Upper lobe of right lung (tissue), 1 donor: ENCODE measurements at places on chromosomes 6 and 20. TPM values are rescaled to one million over a fixed set of nuclear protein-coding genes. Genes with fewer than 3 reads are reported as not detected.

AGER gene
- 1,590 TPM for total RNA-seq

- H3K4me1 ChIP-seq: no peaks in the 10 kb centered on the region
- H3K4me3 ChIP-seq: no peak overlapping the region
- H3K36me3 ChIP-seq: peaks cover 15% of the 10 kb centered on the region
- no peaks in the 10 kb centered on the region for H3K27me3 ChIP-seq
Measured at GRCh38 chr20:58684291-58684690, 8.3 kb upstream of the NPEPL1 start.

DNA sequence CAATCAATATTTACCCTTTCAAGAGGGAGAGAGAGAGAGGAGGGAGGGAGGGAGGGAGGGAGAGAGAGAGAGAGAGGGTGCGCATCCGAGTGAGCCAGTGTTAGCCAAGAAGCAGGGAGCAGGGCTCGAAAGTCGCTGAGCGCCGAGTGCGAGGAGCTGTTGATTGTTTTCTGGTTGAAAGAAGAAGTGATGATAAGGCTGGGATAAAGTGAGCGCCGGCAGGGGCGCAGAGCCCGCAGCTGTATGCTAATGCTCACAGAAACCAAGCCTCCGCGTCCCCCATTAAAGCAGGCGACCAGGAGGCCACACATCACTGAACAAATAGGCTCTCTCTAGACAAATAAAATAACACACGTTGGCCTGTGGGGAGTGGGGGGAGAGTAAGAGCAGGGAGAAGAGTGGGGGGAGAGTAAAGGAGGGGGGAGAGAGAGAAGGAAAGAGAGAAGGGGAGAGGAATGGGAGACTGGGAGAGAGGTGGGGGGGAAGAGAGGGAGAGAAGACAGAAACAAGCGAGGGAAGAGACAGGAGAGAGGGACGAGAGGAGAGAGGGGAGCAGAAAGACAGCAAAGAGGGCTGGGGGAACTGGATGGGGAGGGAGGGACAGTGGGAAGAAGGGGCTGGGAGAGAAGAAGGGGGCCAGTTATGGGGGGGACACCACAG, 5.0 kb upstream of the INSM1 start:
- no peak overlapping the region for H3K4me3 ChIP-seq
- no peak for DNase-seq
- H3K36me3 ChIP-seq: no peaks in the 10 kb centered on the region
- H3K27me3 ChIP-seq: peaks cover 73% of the 10 kb centered on the region
- H3K4me1 ChIP-seq: peaks cover 24% of the 10 kb centered on the region
- no peak overlapping the region for H3K27ac ChIP-seq

GRCh38 chr6:49409951-49410542, 53.0 kb downstream of the MMUT start:
- no peaks in the 10 kb centered on the region for H3K27me3 ChIP-seq
- no peaks in the 10 kb centered on the region for H3K36me3 ChIP-seq
- no peak overlapping the region for H3K27ac ChIP-seq
- DNase-seq: peak; percentile 48

DNA sequence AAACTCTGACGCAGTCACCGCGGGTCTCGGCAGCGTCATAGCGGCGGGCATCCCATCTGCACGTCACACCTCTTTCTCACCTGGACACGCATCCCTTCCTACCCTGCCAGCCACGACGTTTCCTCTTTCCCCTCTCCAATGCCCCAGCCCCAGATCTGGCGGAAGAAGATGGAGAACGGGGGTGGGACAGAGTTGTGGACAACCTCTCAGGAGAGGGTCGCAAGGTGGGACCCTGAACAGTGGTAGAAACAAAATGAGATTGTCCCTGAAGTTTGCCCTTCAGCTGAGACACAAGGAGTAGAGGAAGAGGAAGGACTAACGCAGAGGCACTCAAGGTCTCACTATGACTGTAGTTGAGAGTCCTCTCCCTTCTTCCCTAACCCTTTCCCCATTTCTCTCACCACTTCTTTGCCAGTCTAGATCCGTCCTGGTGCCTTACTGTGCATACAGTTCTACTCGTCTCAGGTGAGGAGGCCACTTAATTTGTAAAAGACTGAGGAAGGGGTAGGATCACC, 562 bp downstream of the TRIM39 start:
- peak overlapping the region; percentile 99 for H3K4me3 ChIP-seq
- peaks cover 30% of the 10 kb centered on the region for H3K4me1 ChIP-seq
- H3K27me3 ChIP-seq: no peaks in the 10 kb centered on the region
- peaks cover 32% of the 10 kb centered on the region for H3K36me3 ChIP-seq
- H3K27ac ChIP-seq: peak overlapping the region; percentile 99

SMLR1 gene
- total RNA-seq: not detected

GRM4 gene
- 0.29 TPM for total RNA-seq

XRN2 gene
- total RNA-seq: 54.9 TPM

DNA sequence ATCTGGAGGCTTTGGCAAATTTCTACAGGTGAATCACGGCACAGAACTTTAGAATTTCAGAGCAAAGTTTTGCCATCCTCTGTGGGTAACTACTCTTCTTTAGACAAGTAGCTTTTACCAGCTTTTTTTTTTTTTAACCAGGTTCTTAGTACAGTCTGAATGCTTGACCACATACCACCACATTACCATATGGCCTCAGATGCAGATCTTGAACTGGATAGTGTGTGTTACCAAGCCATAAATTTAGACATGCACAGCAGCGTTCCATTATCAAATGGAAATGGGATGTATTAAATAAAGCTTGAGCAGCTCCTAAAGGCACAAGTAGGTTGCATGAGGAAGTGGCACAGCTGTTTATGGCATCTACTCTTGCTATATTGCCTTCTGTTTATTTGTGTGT, 38.3 kb upstream of the PRSS16 start:
- no peaks in the 10 kb centered on the region for H3K4me1 ChIP-seq
- H3K27ac ChIP-seq: no peak overlapping the region
- H3K36me3 ChIP-seq: no peaks in the 10 kb centered on the region

DNA sequence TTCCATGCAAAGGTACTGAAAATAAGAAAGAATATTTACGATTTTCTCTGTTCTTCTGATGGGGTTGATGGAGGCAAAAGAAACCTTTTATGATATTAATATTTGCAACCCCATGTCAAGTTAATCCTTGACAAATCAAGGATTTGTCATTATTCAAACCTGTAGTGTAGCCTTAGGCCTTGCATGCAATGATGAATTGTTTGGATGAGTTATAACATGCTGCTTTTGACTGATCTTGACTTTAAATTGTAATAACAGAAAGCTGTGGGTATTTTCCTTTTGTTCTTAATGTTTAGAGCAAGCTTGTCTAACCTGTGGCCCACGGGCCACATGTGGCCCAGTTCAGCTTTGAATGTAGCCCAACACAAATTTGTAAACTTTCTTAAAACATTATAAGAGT, 13.0 kb upstream of the BAG2 start:
- DNase-seq: no peak
- H3K4me1 ChIP-seq: no peaks in the 10 kb centered on the region
- H3K27ac ChIP-seq: no peak overlapping the region
- H3K4me3 ChIP-seq: no peak overlapping the region

GRCh38 chr20:53929974-53930650, 140.3 kb downstream of the BCAS1 start:
- no peak overlapping the region for H3K4me3 ChIP-seq
- peaks cover 22% of the 10 kb centered on the region for H3K4me1 ChIP-seq
- no peak overlapping the region for H3K27ac ChIP-seq
- H3K27me3 ChIP-seq: no peaks in the 10 kb centered on the region
- DNase-seq: no peak
- no peaks in the 10 kb centered on the region for H3K36me3 ChIP-seq

DNA sequence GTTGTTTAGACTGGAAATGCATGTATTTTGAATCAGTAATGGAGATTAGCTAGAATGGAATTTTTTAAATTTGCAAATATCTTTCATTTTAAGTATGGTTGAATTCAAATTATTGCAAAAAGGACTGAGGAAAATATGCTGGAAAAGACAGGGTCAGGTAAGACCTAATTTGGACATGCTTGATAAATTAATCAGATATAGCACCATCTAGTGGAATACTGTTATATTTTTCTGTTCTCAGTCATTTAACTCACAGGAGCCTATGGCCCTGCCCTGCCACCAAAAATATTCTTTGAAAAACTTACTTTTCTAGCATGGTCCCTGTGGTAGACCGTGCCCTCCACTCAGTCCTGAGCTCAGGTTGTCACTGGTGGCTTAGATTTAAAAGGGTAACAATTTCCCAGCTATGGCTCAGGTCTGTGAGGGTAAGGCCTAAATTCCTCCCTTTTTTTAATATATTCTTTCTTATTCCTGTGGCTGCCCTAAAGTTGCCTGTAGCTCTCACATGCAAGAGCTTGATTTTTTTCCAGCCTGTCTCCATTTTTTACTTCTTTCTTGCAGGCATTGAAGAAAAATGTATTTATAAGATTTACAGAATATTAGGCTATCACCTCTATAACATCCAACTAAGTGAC, 25.3 kb upstream of the KIAA1586 start:
- DNase-seq: no peak
- no peaks in the 10 kb centered on the region for H3K4me1 ChIP-seq
- no peak overlapping the region for H3K27ac ChIP-seq
- H3K36me3 ChIP-seq: no peaks in the 10 kb centered on the region
- H3K27me3 ChIP-seq: no peaks in the 10 kb centered on the region
- no peak overlapping the region for H3K4me3 ChIP-seq

DNA sequence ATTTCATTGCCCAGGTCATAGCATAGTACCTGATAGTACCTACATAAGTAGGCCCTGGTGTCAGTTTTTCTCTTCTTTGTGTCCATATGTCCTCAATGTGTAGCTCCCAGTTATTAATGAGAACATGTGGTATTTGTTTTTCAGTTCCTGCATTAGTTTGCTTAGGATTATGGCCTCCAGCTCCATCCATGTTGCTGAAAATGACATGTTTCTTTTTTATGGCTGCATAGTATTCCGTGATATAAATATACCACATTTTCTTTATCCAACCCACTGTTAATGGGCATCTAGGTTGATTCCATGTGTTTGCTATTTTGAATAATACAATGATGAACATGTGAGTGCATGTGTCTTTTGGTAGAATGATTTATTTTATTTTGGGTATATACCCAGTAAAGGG, 641.6 kb downstream of the RFPL4B start:
- H3K4me1 ChIP-seq: no peaks in the 10 kb centered on the region
- no peak overlapping the region for H3K27ac ChIP-seq
- no peak for DNase-seq
- no peaks in the 10 kb centered on the region for H3K36me3 ChIP-seq
- H3K4me3 ChIP-seq: no peak overlapping the region

GRCh38 chr6:169884158-169884557, 132.7 kb downstream of the ERMARD start:
- H3K27me3 ChIP-seq: peaks cover 4% of the 10 kb centered on the region
- H3K36me3 ChIP-seq: no peaks in the 10 kb centered on the region
- no peaks in the 10 kb centered on the region for H3K4me1 ChIP-seq
- no peak overlapping the region for H3K4me3 ChIP-seq
- H3K27ac ChIP-seq: no peak overlapping the region
- DNase-seq: no peak

DNA sequence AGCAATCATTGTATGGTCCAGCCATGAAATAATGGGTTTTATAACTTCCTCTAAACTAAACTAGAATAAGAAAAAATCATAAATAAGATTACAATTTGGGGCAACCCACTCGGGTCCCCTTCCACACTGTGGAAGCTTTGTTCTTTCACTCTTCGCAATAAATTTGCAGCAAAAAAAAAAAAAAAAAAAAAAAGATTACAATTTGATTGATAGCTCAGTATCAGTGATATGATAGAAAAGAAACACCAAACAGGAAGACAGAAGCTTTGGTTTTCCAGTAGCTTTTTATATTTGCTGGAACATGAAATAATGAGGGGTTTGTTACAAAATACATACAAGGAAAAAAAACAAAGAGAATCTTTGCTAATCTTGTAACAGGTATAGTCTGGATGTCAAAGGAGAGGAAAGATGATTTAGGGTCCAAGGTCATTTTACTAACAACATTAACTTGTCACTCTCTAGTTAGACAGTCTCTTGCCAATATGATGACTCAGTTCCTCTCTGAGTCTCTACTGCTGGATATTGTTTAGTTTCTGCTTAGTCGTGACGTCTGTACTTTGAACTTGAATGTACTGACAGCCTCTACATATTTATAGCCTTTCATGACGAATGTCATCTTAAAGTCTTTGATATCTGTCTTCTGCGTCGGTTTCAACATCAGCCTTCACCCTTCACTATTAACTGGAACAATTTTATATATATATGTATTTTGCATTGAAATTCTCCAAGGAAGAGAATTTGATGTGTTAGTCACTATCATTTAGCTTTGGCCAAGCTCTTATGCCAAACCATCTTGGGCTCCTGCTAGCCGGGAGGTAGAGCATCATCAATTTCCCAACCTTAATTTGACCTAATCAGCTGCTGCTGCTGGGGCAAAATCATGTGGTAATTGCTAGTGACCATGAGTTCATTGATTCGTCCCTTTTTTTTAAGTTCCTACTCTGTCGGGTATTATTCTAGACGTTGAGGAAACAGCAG, 213.1 kb upstream of the STXBP5 start:
- no peak for DNase-seq
- no peak overlapping the region for H3K4me3 ChIP-seq
- no peaks in the 10 kb centered on the region for H3K4me1 ChIP-seq
- no peak overlapping the region for H3K27ac ChIP-seq

DNA sequence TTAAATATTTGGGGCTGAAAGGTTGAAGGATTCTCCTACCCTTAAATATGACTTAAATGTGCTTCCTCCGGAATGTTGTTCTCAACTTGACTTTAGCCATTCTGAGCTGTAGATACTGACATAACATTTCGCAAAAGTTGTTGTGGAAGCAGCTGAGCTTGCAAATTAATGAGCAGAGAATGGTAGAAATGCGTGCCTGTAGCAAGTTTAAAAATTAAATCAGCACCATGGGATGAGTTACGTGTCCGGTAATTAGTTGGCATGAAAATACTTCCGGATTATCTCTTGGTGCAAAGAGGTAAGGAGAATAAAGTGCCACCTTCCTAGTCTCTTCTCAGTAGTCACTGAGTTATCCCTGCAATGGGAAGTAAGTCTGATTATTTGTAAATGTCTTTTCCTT, 23.6 kb upstream of the PBOV1 start:
- H3K36me3 ChIP-seq: no peaks in the 10 kb centered on the region
- no peak for DNase-seq
- no peaks in the 10 kb centered on the region for H3K4me1 ChIP-seq
- H3K27me3 ChIP-seq: no peaks in the 10 kb centered on the region

- peaks cover 11% of the 10 kb centered on the region for H3K36me3 ChIP-seq
- H3K27me3 ChIP-seq: no peaks in the 10 kb centered on the region
Measured at GRCh38 chr6:79064635-79065034, 13.4 kb downstream of the PHIP start.

- peaks cover 36% of the 10 kb centered on the region for H3K36me3 ChIP-seq
- peak; percentile 63 for DNase-seq
- no peak overlapping the region for H3K4me3 ChIP-seq
Measured at GRCh38 chr20:25019381-25020155, 27.0 kb upstream of the APMAP start.
